ENCODE measurements at places on chromosomes 13 and 19.

DNA sequence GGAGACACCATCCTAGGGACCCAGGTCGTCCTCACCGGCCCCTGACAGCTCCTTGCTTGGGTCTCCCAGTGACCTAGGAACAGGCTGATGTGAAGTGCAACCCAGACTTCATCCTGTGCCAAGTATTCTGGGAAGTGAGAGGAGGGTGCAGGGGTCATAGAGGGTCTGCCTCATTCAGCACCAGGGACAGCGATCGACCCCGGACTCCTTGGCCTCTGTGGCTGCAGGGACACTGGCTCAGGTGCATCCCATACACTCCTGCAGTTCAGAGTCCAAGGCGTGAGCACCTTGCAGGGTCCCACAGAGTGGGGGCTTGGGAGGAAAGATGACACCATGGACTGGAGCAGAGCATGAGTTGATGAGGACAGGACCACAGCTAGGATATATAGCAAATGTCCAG is 10.0 kb upstream of the OR10H2 start:
- DNase-seq = no peak

DNA sequence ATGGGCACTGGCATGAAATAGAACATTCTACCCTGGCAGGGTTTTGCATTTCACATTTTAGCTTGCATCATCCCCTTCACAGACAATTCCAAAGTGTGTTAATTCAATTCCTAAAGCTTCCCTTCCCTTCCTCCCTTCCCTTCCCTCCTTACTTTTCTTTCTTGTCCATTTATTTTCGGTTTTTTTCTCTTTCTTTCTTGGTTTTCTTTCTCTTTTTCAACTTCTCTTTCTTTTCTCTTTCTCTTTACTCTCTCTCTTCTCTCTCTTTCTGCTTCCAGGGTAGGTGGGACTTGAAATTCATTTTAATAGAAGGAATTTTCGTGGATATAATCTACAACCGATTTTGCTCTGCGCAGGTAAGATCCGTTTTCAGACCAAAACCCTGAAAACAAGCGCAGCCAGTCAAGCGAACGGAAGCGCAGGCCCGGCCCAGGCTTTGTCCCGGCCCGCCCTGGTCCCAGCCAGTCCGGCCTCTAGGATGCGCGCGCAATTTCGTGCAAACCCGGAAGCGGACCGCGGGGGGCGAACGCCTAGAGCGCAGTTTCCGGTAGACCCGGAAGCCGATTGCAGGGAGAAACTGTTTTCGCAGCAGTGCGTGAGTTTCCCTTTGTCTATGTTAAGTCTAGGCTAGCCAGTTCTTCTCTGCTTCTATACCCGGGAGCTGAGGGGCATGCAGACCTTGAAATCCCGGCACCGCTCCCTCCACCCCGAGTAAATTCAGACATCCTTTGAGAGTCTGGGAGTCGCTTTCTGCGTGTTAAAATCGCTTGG is at the start of gene ZNF528:
Gene ZNF528, plus strand, starts transcription at position 540 of the 771 bp plus-strand sequence. CDS start 4,165 bp downstream, outside the sequence.
- DNase-seq = peak; percentile 85

GRCh38 chr19:45448887-45449299 is 18.9 kb upstream of the FOSB start:
- DNase-seq = no peak

GRCh38 chr13:59706101-59706976 is 457.4 kb downstream of the DIAPH3 start:
- DNase-seq = no peak

- DNase-seq = no peak
Observed at GRCh38 chr19:58274771-58275201, 4.0 kb upstream of the ZNF8 start.

DNA sequence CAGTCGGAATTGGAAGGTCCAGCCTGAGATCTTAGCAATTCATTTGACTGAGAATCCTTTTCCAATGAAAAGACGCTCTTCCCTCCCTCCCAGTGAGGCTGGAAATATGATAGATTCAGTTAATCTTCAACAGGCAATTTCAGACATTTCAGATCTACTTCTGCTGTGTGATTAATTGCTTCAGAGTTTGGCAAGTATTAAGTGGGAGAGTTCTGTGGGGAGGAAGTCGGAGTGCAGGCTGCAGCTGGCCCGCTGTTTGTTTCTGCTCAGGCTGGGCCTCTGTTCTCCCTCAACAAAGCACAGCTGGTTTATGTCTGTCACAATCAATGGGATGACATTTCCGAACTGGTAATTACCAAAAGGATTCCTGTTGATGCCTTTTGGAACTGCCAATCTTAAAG is 178.2 kb downstream of the NDFIP2 start:
- DNase-seq = no peak

- no peak for DNase-seq
Observed at GRCh38 chr19:7295912-7296536, 1.8 kb upstream of the INSR start.

- no peak for DNase-seq
Observed at GRCh38 chr19:47651691-47652090, 42.8 kb downstream of the BICRA start.

GRCh38 chr13:86714495-86714894 is 915.3 kb upstream of the SLITRK6 start:
- DNase-seq = no peak

GRCh38 chr19:48591021-48591420 is 15.5 kb upstream of the SPACA4 start:
- no peak for DNase-seq

DNA sequence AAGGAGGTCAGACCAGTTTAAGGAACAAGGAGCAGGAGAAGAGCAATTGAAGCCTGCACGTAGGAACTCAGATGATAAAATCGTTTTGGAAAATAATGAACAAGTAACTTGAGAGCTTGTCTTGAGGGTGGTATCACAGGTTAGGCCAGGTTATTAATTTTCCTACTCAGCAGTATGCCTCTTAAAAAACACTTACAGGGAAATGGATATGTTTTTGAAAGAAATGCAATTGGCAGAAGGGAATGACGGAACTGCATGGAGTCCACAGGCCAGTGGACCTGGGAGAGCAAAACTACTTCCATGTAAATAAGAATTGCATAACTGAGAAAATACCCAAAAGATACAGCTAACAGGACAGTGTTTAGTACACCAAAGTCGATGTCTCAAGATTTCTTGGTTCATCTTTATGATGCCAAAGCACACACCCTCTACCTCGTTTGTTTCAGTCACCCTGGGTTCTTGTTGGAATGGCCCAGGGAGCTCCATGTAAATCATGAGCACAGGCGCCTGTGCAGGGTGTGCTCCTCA is 35.2 kb downstream of the MBNL2 start:
- no peak for DNase-seq

DNA sequence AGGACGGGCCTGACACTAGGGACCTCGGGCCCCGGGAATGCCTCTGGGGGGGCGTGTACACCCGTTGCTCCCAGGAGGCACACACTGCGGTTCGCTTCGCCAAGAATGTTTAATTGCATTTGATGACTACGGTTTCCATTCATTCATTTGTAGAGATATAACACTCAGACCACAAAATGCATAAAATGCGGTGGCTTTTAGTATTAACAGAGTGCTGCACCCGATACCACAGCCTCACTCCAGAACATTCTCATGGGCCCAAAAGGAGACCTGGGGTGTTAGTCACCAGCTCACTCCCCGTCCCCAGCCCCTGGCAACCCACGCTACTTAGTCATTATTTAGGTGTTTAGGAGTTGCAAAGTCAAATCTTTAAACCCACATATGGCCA is 21.8 kb downstream of the HCN2 start:
- DNase-seq = no peak

GRCh38 chr19:19937403-19937802 is 36.7 kb downstream of the ZNF93 start:
- DNase-seq = no peak

DNA sequence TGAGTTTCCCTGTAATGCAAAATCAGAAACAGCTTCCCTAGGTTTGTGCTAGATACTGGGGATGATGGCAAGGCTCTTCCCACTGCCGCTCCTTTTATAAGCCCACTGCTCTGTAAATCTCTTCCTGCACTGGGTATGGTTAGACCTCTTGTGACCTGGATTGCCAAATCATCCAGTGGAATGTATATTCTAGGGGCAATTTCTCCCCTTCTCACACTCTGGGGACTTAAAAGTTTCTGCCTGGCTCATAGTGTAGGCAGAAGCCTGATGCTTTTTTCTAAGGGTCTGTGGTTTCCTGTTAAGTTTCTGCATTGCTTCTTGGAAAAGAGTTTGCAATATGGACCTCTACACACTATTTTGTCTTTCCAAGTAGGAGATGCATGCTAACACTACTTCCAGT is 1582.0 kb upstream of the PCDH20 start:
- no peak for DNase-seq

DNA sequence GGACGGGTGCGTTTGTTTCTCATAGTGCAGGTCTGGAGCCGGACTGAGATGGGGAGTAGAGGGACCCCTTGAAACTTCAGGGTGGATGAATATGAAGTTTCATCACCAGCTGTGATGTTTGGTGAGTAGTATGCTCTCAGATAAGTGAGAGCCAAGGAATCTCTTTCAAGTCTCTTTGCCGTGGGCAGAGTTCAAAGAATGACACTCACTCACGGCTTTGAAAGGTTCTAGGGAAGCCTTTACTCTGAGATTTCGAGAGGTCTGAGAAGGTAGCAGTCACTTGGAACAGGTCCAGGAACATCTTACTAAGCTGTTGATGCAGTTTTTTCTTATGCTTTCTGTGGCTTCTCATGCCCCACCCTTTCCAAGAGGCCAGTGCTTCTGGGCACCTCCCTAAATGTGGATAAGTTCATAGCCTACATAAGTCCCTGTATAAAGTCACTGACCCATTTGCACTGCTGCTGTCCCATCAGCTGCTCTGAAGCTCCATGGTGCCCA is at the start of gene IGFL2:
Gene IGFL2, plus strand, starts transcription at position 448 of the 498 bp plus-strand sequence. Its CDS starts 41 bp downstream, at position 489.
- DNase-seq = no peak

- no peak for DNase-seq
Observed at GRCh38 chr13:39209731-39210531, 171.7 kb downstream of the NHLRC3 start.

DNA sequence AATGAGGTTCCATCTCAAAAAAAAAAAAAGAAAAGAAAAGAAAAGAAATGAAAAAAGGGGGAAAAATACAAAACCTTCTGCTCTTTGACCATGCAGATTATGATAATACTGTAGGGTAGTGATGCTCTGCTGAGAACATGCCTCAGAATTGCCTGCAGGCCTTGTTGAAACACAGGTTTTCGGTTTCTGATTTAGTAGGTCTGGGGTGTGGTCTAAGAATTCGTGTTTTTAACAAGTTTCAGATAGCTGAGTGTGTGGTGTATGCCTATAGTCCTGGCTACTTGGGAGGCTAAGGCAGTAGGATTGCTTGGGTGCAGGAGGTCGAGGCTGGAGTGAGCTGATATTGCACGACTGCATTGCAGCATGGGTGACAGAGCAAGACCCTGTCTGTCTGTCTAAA is 14.9 kb upstream of the CYP2B6 start:
- DNase-seq = no peak

DNA sequence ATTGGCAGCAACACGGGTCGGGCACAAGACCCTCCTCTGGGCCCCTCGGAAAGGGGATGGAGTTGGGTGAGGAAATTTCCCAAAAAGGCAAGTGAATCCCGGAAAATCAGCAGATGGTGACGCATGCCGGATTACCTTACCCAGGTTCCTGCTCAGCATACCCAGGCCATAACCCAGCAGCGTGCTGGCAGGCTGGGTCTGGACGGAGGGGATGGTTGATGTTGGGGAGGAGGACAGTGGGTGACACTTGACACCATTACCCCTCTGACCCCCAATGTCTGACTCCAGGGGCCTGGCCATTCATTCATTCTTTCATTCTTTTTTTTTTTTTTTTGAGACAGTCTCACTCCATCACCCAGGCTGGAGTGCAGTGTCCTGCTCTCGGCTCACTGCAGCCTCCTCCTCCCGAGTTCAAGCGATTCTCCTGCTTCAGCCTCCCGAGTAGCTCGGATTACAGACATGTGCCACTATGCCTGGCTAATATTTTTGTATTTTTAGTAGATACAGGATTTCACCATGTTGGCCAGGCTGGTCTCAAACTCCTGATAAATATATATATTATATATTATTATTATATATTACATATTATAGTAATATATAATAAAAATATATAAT is 799 bp downstream of the PVR start:
- DNase-seq = no peak

- no peak for DNase-seq
Observed at GRCh38 chr13:111922086-111922485, 144.9 kb upstream of the SOX1 start.

DNA sequence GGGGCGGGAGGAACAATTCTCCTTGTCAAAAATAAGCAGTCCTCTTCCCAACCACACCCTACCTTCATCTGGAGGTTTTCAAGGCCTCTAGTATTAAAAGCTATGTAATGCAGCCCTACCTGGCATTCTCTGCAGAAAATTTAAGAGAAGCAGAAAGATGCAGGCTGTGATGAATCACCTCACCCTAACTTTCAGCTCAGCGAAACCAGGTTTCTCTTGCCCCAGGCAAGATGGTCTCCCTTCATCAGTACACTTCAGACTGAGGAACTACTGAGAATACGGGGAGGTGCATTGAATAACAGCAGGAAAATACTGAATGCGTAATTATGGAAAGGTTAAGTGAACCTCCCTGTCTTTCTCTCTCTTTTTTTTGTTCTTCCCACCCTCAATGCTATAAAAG is 437.6 kb upstream of the KLF12 start:
- DNase-seq = no peak

- DNase-seq = no peak
Observed at GRCh38 chr13:39201180-39201579, 162.9 kb downstream of the NHLRC3 start.

- peak; percentile 44 for DNase-seq
Observed at GRCh38 chr19:8585894-8586750, 8.9 kb upstream of the MYO1F start.

DNA sequence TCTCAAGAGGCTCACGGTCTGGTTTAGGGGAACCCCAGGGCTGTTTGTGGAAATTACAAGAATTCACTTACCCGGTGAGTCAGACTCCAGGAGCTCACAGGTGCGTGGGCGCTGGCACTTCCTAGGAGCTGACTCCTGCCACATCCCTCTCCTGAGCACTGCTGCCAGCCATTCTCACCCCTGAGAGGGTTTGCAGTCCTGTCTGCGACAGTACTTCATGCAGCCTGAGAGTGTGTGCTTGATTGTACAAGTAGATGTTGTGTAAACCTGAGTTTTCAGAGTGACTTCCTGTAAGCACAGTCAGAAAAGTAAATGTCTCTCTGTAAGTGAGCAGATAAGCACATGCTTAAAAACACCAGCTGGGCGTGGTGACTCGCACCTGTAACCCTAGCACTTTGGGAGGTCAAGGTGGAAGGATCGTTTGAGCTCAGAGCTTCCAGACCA is 8.1 kb downstream of the MRPL4 start:
- DNase-seq = no peak

DNA sequence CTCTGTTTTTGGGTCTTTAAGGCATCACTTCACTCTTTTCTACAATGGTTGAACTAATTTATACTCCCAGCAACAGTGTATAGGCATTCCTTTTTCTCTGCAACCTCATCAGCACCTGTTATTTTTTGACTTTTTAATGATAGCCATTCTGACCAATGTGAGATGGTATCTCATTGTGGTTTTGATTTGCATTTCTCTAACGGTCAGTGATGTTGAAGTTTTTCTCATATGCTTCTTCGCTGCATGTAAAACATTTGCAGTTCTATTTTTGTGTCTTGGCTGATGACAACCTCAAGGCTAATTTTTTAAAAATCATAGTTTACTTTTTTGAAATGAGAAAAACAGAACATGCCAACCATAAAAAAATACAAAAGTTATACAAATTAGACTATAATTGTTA is 258.2 kb upstream of the EDNRB start:
- no peak for DNase-seq

- DNase-seq = no peak
Observed at GRCh38 chr13:27592865-27593264, 27.5 kb downstream of the LNX2 start.

Measured in activated T-helper 2 cell treated with anti-CD3 and anti-CD28 coated beads, Interferon-gamma antibody, Interleukin-2, Interleukin-4, amounts not matched to agents 10 μg/mL and 5 μg/mL and 100 μg/mL, durations not matched to agents 14 hours and 24 hours and 36 hours (primary cell).